ENCODE measurements at places on chromosomes 7 and 10.

GRCh38 chr10:81866753-81867152, 8.2 kb upstream of the NRG3 start:
- no peak for DNase-seq

DNA sequence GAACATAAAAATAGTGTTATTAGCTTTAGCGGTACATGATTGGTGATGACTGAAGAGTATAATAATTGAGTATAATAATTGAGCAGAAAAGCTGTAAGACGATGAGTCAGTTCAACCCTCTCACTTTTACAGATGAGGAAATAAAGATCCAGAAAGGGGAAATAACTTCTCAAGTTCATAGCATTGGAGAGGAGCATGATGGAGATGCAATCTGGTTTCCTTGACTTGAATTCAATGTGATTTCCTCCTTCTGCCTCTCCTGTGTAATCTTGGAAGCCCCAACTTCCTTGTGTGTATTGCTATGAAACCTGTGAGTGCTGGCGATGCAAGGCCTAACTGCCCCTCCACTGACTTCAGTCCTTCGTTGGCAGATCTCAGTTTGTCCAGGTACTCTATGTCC, 265.1 kb downstream of the LRMDA start:
- no peak for DNase-seq

DNA sequence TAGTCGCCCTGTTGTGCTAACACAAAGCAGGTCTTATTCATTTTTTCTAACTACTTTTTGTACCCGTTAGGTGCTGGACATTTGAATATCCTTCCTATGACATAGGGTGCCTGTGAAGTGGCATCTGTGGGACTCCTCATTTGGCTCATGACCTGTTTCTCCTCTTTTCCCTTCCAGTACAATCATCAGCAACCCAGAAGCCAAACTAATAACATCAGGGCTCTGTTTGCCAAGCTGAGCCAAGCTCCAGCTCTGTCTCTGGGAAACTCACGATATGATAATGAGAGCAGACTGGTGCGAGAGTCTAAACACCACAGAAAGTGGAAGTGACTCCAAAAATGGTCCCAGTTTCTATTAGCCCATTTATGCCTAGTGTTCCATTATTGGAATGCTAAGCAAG, 92.0 kb downstream of the SVIL start:
- DNase-seq, result no peak

GRCh38 chr10:133354672-133355240, 3.1 kb downstream of the FUOM start:
- no peak for DNase-seq

- no peak for DNase-seq
Observed at GRCh38 chr10:20885678-20886077, 11.4 kb downstream of the NEBL start.

GRCh38 chr10:91077549-91078071, 142.9 kb upstream of the PCGF5 start:
- DNase-seq, result no peak

GRCh38 chr10:103692952-103693811, 162.2 kb downstream of the SH3PXD2A start:
- DNase-seq, result no peak

- DNase-seq, result no peak
Observed at GRCh38 chr10:19579761-19580545, 236.3 kb upstream of the PLXDC2 start.

GRCh38 chr7:4831723-4832495, 29.9 kb downstream of the PAPOLB start:
- no peak for DNase-seq

DNA sequence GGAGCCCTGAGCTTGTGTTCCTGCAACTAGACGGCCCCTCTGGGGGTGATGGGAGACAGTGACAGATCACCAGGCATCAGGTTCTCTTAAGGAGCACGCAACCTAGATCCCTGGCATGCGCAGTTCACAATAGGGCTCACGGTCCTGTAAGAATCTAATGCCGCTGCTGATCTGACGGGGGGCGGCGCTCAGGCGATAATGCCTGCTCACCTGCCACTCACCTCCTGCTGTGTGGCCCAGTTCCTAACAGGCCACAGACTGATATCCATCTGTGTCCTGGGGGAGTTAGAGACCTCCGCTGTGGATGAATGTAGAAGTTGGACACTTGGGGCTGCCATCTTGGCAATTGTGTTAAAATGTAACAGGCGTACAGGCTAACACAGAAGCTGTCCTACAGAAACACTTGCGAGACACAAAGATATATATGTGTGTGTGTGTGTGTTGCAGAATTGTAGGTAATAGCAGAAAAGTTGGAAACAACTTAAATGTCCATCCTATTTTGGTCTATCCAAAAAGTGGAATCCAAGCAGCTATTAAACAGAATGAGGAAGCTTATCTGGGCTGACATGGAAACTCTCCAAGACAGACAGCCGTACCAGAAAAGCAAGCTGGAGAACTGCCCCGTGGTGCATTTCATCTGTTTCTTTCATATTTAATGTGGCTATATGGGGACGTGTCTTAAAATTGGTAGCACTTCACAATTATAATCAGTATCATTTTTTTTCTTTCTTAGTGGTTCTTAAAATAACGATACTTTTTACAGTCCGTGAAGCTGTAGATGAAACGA, 82.8 kb downstream of the MKI67 start:
- DNase-seq, result no peak

- no peak for DNase-seq
Observed at GRCh38 chr7:15498465-15498864, 63.4 kb downstream of the AGMO start.

GRCh38 chr7:33446551-33446950, 317.2 kb downstream of the BBS9 start:
- no peak for DNase-seq

DNA sequence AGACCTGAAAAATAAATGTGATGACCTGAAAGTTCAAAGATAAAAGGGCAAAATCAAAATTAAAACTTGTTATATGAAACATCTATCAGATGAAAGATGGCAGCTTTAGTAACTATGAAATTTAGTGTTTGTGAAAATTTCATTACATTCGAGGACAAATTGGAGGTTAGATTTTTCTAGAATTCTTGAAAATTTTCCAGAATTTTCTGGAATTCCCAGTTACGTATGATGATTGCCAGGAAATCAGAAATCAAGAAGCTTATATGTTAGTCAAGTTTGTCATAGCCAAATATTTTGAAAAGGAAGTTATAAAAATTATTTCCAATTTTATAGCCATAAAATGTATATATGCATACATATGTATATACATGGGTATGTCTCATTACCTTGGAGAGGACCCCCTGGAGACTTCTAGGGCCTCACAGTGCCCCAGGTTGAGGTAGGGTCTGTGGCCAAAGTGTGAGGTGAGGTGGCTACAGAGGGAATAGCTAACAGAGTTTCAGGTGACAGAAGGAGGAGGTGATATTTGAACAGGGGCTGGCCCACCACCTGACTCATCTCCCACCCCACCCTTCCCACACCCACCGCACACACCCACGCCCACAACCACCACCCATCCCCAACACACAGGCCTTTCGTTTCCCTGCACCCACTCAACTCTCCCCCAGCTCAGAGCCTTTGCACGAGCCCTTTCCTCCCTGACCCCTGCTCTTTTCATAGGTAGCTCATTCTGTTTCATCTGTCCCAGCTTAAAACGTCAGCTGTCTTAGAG, 21.5 kb downstream of the C10orf105 start:
- no peak for DNase-seq

- no peak for DNase-seq
Observed at GRCh38 chr7:5594616-5595544, 171.2 kb upstream of the TNRC18 start.

DNA sequence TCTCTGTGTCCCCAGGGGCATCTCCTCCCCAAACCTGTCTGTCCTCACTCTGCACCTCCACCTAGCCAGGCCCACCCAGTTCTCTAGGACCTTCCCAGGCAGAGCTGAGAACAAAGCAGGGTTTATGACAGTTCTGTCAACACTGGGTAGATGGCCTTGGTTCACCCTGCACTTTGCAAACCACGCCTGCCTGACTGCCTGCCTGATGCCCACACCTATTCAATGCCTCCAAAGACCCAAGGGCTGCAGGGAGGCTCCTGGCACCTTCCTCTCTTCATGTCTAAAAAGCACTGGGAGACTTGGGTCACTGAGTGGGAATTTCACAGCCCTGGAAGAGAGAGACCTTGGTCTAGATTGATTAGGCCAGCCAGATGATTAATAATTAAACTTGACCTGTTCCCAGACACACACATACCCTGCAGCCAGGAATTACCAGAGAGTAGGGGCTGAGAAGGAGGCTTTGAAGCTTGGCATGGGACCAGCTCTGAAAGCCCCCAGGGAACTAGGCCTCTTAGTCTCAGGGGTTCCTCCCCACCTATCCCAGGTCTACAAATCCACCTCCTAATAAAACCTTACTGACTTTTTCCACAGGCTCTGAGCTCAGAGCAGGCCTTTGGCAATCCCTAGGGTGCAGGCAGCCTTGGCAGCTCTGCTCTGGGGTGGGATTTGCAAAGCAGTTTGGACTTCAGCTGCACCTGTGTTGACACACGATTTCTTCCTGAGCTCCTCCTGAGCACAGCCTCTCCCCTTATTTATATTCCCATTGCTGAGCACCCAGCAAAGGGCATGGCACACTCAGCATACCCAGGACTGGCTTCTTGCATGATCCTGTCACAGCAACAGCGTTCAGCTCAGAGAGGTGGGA, 25.7 kb upstream of the PDCD4 start:
- DNase-seq, result no peak

- no peak for DNase-seq
Observed at GRCh38 chr7:83681200-83681778, 32.4 kb upstream of the SEMA3E start.

- DNase-seq, result no peak
Observed at GRCh38 chr10:69418052-69418752, 1.5 kb upstream of the TACR2 start.
